ENCODE measurements at places on chromosomes 5 and 9.

DNA sequence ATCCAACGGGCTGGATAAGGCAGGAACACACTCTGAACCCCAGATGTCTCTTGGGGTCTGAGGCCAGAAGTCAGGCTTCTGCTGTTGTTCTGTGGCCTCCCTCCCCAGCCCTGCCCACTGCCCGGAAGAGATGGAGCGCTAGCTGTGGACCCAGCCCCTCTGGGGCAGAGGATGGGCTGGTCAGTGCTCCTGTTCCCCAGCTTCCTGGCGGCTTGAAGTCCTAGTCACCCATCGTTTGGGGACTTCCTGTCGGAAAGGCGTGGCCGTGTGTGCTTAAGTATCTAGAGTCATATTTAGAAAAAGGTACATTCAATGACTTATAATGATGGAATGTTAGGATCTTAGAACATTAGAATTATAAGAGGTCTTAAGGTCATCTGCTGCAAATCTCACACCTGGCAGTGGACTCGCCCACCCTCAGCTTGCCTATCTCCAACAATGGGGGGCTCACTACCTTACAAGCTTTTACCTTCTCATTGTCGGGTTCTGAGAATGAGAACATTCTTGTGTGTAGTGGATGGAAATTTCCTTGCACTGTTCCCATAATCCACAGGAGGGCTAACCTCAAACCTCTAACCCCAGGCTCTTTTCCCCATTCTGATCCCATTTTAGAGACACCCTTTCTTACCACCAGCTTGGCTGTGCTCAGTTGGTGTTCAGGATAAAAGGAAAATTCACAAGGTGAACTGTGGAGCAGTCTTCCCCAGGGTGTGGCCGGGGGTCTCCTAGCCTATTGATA lies 13.4 kb upstream of the AIF1L start:
- no peak for DNase-seq

- no peak for DNase-seq
Measured at GRCh38 chr9:113471566-113471965, 8.0 kb downstream of the RGS3 start.

DNA sequence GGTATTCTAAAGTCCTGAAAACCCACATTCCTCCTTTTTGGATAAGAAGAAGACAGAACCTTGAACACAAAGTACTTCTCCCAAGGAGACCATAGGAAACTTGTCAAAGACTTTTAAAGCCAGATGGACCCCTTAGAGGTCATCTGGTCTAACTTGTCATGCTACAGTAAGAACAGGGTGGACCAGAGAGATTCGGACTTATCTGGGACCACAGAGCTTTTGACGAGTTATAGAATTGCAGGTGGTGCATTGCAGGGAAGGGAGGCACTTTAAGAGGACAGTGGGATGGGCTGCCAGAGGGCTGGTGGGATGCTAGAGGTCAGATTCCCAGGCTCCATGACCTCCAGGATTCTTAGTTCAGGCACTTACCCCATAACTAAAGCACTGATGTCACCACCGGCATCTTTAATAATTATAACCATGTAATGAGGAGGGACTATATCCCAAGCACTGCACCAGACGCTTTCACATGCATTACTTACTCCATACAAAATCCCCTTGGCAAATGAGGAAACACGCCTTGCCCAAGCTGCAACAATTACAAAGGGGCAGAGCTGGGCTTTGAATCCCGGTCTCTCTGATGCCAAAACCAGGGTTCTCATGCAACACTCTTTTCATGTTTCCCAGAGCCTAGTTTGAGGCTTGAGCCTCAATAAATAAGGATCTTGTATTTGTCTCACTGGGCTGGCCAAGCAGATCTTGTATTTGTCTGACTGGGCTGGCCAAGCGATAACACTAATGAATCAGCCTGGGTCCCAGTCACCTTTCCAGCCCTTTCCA lies 12.8 kb upstream of the GPX3 start:
- no peak for DNase-seq

GRCh38 chr5:134969166-134969565 lies 1.5 kb downstream of the CATSPER3 start:
- DNase-seq, result no peak

GRCh38 chr5:138927979-138928378 lies 52.8 kb upstream of the LRRTM2 start:
- DNase-seq, result peak; percentile 49

DNA sequence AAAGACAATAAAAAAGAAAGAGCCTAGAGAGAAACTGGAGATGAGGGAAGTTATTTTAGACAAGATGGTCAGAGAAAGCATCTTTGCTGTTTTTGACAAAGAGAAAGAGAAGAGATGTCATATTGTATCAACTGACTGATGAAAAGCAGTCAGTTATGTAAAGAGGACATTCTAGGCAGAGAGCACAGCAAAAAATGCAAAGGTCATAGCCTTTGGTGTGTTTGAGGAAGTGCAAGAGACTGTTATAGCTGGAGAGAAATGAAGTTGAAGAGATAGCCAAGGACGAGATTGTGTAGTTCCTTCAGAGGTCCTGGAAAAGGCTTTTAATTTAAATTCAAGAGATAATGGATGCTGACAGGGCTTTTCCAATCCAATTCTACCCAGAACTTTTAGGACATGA lies 342.4 kb downstream of the RASEF start:
- DNase-seq, result no peak

DNA sequence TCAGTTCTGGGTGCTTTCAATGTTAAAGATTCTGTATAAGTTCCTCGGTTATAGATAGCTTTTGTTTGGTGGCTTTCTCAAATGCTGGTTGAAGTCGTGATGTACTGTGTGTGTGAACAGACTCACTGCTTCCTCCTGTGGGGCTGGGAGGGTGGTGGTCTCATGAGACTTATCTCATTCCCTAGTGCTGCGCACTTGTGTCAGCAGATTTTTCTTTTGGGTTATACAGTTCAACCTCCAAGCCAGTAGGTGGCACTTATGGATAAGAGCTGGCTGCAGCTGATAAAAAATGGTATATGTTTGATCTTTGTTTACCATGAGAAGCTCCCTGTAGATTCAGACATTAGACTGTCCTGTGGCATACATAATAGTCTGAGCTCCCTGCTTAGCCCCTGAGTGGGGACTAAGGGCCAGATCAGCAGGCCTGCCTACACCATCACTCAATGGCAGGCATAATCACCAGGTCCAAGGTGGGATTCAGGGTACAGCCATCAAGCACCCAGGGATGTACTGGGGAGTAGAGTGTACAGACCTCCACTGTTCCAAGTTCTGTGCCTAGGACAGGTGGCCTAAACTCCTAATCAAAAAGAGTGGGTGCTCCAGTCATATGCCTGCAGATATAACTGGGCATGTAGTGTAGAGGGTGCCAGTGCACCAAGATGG lies 174.2 kb downstream of the OXCT1 start:
- peak; percentile 17 for DNase-seq

GRCh38 chr5:111379391-111379816 lies 132.9 kb downstream of the STARD4 start:
- DNase-seq, result no peak

DNA sequence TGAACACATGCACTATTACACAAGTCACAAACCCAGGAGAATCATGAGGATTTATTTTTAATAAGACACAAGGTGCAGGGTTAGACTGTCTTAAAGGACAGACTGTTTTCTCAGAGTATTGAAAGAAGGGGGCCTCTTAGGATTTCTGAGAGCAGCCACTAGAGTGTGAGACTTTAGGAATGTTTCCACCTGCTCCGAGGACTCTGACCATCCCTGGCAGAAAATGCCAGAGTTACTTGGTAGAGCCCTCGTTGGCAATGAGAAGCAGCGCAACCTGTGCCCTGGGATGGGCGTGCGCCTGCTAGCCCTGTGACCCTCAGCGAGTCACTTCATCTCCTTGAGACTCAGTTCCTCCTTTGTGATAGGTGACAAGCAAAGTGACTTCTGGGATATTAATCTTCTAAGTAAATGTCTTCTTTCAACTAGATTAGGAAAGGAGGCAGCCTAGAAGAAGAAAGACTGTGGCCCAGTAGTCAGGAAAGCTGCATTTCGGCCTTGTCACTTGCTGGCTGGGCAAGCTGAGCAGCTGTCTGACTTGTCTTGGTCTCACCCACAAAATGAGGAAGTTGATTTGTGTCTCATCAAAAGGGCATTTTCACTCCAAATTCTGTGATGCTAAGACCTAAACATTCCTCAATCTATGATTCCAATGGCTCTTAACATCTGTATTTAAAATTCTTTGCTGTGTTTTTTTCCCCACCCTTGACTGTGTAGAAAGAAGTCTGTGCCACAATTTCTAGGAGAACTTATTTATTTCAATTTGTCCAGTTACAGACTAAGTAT lies 60.5 kb downstream of the PTCD2 start:
- no peak for DNase-seq

DNA sequence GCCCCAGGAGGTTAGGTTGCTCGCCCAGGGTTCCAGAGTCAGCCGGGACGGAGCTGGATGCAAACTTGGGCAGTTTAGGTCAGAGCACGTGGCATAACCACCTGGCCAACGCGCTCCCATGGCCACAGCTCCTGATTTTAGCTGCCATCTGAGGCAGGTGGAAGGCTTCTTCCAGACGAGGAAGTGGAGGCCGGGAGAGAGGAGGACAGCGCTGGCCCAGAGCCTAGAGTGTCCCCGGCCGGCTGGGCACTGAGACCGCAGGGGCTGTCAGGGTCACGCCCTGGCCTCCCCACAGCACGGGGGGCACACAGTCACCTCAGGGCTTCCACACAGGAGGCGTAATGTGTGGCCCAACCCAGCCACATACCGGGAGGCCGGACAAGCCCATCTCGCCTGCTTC lies 16.1 kb upstream of the PHYKPL start:
- DNase-seq, result no peak

DNA sequence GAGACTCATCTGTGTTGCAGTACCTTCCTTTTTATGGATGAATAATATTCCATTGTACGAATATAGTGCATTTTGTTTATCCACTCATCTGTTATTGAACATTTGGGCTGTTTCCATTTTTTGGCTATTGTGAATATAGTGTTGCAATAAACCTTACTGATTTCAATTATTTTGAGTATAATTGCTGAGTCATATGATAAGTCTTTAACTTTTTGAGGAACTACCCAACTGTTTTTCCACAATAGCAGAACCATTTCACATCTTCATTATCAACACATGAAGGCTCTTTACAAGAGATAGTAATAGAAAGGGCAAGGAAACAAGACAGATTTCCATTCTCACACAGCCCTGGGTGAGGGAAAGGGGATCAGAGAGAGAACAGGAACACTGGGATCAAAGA lies 329.2 kb downstream of the RAB3C start:
- DNase-seq, result no peak

GRCh38 chr9:80842389-80842788 lies 847.0 kb downstream of the TLE1 start:
- DNase-seq, result no peak

DNA sequence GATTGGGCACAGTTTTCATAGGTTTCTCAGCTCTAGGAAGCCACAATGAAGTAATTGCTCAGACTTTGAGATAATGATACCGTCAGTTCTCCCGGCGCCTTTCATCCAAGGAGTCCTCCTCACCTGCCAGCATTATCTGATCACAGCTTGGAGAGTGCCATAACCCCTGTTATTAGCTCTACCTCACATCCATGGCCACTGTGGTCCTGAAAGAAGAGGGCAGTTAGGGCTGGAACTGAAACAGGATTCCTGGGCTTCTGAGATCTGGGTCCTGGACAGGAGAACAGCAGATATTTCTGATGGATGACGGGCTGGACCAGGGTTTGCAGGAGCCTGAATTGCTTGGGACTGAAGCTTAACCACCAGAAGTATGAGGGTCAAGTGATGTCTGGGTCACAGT lies 13.5 kb downstream of the RGS3 start:
- DNase-seq, result no peak

- DNase-seq, result peak; percentile 20
Measured at GRCh38 chr9:113817171-113817570, 58.9 kb upstream of the ZNF618 start.

DNA sequence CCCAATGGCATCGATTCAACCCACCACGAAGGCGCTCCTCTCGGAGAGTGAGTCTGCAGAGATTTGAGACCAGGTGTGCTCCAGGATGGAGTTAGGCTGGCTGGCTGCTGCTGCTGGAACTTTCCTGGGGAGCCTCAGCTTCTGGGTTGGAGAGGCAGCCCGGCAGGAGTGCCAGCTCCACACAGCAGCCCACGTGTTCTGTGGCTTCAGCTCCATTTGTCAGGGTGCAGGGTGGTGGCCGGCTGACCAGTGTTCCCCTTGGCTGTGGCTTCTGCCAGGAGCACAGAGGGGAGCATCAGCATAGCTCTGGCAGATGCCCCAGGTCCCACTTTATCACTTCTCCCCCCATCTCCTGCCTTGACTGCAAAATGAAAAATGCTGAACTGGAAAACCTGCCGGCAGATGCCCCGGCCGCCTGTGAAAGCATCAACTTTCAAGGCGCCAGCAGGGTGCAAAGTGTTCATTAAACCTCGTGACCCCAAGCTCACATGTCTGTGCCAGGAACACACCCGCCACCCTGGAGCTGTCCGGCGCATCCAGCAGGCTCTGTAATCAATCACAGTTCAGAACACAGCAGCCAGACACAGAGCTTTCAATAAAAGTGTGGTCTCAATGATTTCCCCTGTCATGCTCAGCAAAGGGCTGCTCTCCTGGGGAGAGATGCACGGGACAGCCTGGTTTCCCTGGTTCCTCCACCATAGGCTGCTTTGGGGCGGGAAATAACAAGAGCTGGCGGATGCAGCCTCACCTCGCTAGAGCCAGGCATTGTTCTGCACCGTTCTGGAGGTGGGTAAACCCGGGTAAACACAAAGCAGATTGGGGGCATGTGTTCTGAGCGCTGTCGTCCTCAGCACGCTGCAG lies 53.2 kb downstream of the TRIP13 start:
- DNase-seq, result peak; percentile 94

- DNase-seq, result no peak
Measured at GRCh38 chr9:69965416-69966145, 78.1 kb upstream of the MAMDC2 start.

DNA sequence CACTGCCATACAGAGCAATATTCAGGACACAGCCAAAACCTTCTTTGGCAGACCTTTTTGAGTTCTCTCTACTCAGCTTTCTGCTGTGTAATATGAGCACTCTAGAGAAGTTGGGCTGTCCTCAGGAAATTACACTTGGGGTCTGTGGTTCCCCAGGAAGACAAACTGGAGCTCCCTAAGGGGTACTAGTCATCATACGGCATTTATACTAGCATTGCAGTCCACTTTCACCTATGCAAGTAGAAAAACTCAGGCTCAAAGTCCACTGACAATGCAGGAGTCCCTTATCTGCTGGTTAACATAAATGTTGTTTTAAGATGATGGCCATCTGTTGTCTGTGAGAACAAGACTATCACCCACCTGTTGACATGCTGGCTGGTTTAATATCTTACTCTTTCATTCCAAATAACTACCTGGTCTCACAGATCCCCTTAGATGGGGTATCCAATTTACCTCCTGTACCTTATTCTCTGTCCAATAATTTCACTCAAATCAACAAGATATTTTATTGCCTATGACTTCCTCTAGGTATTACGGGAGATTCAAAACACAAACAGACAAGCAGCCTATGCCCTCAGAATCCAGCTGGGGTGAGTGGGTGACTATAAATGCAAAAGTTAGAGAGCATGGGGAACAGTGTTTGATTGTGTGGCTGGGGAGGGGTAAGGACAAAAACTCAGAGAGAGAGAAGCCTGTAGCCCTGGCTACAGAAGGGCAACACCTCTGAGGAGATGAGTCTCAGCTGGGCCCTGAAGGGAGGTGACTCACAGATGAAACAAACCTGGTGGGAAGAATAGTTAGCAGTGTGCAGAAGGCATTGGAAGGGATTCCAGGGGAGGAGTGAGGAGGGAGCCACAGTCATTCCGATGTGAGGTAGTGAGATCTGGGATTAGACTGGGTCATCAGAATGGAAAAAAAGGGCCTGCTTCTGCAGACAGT lies 10.2 kb downstream of the DOCK8 start:
- peak; percentile 31 for DNase-seq

- no peak for DNase-seq
Measured at GRCh38 chr5:127429928-127430327, 87.5 kb upstream of the PRRC1 start.

Measured in NCI-H524 (cell line).